ENCODE measurements at places on chromosomes 12 and 14.

DNA sequence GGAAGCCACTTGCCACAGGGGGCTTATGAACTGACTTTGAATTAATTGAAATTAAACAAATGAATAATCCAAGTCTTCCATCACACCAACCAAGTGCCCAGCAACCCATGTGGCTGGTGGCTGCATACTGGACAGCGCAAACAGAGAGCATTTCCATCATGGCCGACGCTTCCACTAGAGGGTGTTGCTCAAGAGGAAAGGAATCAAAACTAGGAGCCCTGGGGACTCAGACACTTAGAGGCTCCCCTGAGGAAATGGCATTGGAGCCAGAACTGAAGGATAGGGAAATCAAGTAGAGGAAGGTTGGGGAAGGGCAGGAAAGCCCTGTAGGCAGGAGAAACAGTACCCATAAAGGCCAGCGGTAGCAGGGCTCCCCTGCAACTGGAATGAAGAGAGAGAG, 50.6 kb upstream of the NUAK1 start:
- no peak for DNase-seq

- DNase-seq, result no peak
Measured at GRCh38 chr14:101122237-101123141, 219.0 kb upstream of the RTL1 start.

DNA sequence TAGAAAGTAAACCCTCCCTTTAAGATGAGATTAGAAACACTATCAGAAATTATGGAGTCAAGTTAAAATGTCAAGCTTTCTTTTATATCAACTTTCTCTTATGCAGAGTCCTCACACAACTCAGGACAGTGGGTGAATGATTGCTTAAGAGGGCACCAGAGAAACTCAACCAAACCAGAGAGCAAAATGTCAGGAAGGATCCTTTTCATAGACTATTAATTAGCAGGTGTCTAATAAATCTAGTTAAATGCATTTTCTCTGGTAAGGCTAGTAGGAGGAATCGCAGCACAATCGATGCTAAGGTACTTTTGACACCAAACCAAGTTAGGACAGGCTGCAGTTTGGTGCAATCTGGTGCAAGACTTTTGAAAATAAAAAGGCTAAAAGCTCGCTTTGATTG, 614.7 kb upstream of the FOXG1 start:
- DNase-seq, result no peak

DNA sequence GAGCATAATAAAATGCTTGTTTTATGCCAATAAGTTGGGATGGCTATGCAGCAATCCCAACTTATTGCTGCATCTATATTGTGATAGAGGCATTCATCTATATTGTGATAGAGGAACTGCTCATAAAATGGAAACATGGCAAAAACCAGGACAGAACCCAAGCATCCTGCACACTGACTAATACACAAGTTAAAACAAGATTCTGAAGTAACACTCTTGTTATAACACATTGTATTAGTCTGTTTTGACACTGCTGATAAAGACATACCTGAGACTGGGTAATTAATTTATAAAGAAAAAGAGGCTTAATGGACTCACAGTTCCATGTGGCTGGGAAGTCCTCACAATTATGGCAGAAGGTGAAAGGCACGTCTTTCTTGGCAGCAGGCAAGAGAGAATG, 36.8 kb downstream of the KCNK10 start:
- DNase-seq, result no peak

DNA sequence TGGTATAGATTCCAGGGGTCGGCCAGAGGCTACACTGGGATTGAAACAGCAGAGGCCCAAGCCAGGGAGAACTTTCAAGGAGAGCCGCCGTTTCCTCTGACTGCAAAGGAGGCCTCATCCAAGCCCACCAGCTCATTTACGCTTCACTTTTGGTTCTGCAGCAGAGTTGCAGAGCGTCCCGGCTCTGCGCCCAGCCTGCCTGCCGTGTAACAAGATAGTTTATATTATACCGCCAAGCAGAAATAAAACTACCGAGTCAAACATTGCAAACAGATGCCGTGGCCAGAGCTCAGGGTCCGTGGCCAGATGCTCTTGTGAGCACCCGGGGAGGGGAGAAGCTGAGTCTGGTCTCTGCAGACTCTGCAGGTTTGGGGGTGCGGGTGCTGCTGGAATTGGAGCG, 60.7 kb upstream of the TBX3 start:
- no peak for DNase-seq

GRCh38 chr12:113803759-113804140, 162.4 kb downstream of the RBM19 start:
- DNase-seq, result no peak

DNA sequence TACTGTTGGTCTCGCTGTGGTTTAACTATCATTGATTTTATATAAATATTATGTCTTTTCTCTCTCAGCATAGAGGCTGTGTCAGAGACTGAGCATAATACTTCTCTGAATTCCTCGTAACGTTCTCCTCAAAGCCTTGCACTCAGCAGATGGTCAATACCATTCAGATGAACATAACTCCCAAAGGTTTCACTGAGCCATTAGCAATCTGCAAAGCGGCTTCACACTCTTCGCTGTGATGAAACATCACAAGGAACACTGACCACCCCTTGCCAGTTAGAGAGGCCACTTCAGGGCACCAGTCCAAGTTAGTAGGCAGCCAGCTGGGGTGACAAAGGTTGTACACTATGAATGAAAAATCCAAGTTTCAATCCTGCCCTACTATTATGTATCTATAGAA, 30.1 kb upstream of the STON2 start:
- no peak for DNase-seq
